Effector memory CD4-positive, alpha-beta T cell (primary cell): ENCODE measurements at places on chromosomes 1 and 21.

- no peak for DNase-seq
These were observed 11.8 kb upstream of the SLAMF7 start for GRCh38 chr1:160727316-160727640.

GRCh38 chr1:205692423-205692822 is 12.1 kb upstream of the SLC45A3 start:
- no peak for DNase-seq

DNA sequence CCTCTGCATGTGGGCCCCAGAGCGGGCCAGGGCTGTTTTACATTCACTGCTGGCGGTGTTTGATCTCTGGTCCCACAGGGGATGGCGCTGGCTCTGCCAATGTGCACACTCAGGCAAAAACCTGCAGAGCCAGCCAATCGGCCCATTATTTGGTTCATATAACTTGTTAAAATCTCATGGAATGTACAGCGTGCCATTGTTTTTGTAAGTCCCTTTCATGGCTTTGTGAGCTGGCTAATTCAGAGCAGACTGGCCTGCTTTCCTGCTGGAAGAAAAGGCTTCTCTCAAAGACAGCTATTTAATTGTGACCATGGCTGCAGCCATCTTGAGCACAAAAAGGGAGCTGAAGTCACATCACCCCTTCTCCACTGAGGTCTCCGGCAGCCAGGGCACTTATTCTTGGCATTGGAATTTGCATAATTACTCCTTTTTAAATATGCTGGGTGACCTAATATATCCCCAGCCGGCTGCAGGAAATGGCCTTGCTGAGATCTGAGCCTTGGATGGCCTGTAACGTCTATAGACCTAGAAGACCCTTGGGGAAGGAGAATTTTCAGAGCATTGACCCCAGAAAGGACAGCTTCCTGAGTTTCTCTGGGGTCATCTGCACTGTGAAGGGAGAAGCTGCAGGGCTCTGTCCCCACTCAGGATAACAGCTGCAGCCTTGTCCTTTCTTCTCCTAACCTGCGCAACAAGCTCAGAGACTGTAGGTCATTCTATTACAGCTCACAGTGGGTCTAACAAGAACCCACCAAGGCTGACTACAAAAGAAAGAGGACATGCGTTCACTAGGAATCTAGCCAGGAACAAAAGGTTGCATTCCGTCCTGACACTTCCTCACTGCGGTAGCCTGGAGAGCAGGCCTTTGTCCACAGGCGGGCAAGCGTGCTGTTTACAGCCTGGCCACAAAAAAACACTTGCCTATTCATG is 45.8 kb downstream of the BCAR3 start:
- DNase-seq: no peak

DNA sequence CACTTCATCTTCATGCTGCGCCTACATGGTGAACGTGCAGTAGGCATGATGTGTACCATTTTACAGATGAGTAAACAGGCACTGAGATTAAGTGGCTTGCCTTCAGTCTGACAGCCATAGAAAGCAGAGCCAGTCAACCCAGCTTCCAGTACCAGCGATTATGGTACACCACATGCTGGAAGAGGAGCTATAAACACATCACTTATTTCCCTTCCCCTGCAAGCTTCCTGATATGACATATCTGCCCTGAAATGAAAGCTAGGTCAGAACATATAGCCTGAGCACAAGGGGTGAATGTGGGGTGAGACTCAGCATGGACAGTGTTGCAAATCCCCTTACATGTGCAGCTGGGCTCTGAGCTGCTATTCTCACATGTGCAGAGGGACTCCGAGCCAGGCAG is 33.8 kb upstream of the IL20 start:
- DNase-seq: no peak

GRCh38 chr1:156622581-156623297 is 3.5 kb downstream of the HAPLN2 start:
- no peak for DNase-seq

GRCh38 chr1:236400061-236400603 is 6.0 kb downstream of the EDARADD start:
- no peak for DNase-seq

GRCh38 chr1:161052899-161053298 is 7.1 kb upstream of the USF1 start:
- no peak for DNase-seq

GRCh38 chr1:151661751-151662150 is 49.9 kb downstream of the SNX27 start:
- no peak for DNase-seq

DNA sequence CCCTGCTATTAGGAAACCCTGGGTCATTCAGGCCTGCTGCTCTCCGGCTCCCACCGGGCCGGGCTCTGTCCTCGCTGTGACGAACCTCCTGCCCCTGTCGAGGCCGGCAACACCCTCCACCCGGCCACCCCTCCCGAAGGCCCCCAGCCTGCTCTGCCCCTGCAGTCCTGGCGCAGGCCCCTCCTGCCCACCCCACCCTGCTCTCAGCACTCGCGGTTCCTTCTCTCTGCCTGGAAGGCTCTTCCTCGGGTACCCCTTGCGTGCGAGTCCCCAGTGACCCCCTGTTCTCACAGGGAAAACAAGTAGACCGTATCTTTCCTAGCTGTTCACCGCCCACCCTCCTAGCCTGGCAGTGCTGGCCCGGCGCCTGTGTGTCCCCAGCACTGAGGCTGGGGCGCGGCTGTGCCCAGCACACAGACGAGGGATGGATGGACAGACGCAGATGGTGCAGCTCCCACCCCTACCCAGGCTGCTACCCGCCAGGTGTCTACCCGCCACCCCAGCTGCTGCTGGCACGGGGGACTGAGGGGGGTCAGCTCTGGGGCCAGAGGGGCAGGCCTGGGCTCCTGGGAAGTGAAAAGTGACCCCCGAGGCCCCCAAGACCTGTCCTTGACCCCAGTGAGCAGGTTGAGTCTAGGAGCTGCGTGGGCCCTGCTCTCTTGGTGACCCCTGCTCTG is 3.1 kb upstream of the VWA1 start:
- no peak for DNase-seq

DNA sequence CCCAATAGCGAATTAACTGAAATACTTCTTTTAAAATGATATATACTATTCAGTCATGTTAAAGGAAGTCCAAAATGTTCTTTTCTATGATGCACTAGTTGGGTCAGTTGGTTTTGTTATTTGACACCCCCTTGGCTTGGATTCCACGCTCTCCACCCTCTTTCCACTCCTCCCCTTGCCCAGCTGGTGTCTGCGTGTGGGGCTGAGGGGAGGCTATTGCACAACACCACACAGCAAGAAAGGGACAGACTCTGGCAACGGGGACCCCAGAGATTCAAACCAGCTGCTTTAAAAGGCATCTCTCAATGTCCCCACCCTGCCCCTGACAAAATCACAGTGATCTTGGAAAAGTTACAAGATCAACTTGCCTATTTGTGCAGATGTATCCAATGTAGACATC is 394.3 kb downstream of the TGFB2 start:
- no peak for DNase-seq

DNA sequence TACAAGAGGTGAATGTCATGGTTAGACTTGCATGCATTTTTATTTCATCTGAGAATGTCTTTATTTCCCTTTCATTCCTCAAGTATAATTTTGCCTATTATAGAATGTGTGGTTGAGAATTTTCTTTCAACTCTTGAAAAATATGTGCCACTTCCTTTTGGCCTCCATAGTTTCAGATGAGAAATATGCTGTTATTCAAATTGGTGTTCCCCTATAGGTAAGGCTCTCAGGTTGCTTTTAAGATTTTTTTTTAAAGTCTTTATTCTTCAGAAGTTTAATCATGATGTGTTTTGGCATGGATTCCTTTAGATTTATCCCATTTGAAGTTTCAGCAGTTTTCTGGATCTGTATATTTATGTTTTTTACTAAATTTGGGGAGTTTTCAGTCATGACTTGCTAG is 2.1 kb downstream of the MROH7 start:
- no peak for DNase-seq

DNA sequence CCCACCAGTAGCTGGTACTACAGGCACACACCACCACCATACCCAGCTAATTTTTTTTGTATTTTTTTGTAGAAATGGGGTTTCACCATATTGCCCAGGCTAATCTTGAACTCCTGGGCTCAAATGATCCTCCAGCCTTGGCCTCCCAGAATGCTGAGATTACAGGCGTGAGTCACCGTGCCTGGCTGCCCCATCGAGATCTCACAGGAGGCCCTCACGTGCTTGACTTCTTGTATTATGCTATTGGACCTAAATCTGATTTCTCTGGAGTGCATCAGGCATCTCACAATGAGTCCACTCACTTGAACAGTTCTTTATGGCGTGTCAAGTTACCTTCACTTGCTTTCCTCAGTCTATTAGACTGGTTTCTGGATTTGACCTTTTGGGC is 9.3 kb upstream of the RSRP1 start:
- no peak for DNase-seq

- no peak for DNase-seq
These were observed 211.2 kb upstream of the ZP4 start for GRCh38 chr1:238101923-238102322.

- no peak for DNase-seq
These were observed 475.4 kb downstream of the PTBP2 start for GRCh38 chr1:97196825-97197516.

DNA sequence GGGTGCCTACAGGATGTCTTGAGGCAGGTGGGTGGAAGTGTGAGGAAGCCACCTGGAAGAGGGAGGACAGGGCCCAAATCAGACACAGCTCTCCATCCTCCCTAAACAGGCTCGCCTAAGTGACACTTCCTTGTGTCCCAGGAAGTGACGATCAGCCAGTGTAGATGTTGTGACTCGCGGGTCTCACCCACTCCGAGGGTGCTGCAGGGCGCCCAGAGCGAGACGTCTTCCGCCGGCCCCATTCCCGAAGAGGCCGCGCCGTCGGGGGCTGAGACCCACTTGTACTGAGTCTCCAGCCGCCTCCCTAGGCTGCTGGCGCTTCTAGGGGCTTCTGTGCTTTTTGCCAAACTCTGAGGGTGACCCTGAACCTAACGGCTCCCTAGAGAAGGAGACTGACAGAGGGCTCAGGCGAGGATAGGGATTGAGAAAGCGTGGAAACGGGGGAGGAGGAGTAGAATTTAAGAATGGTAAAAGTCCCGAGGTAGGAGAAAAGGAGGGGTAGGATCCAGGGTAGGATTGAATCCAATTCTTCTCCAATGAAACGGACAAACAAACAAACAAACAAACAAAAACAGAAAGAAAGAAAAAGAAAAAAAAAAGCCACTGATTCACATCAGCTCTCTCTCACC is 543 bp upstream of the MARK1 start:
- no peak for DNase-seq

GRCh38 chr1:104353580-104353979 is 603.9 kb downstream of the AMY1C start:
- DNase-seq: no peak

DNA sequence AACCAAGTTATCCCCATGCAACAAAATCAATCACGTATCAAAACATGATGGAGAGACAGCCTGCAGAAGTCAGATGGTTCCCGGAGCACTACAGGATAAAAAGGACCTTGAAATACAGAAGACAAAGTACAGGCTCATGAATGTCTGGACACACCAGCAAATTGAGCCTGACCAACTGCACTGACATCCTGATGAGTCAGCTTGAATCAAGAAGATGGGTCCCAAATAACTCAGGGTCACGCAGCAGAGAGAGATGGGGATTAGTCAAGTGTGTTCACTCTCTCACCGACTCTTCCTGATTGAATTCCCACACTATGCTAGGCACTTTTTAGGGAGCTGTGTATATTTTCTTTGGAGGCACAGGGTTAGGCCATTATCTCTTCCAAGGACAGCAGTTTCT is 71.1 kb upstream of the DIRAS3 start:
- DNase-seq: no peak

GRCh38 chr1:74395571-74395970 is 116.8 kb downstream of the LRRC53 start:
- DNase-seq: no peak

GRCh38 chr1:76144247-76144646 is 69.7 kb downstream of the ST6GALNAC3 start:
- no peak for DNase-seq

DNA sequence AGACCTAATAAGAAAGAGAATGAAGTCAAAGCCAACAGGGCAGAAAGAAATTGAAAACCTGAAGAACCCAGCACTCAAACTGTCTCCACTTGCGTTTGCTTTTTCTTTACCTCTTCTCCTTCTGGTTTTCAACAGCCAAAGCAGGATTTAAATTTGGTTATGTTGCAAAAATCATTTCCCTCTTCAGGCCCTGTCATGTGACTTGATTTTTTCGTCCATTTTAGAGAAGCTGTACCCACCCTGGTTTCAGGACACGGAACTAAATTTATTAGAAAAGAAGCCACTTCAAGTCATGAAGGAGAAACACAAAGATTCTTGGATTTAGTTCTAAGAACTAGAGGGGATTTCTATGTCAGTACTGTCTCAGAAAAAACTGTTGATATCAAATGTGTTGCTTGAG is 1.0 kb upstream of the SYNJ1 start:
- no peak for DNase-seq

DNA sequence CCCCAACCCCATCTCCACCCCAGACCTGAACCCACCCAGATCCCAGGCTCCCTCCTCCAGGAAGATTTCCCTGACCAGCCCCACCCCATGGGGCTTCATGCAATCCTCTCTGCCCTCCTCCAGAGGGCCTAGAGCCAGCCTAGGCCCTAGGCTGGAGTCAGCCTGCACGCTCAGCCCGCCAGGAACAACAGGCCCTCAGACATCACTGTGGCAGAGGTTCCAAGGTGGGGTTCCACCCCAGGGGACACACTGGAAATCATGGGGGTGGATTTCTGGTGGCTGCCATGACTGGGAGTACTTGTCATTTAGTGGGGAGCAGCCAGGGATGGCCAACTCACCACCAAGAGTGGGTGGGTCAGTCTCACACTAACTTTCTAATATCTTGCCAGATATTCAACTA is 122.0 kb downstream of the GLIS1 start:
- no peak for DNase-seq

DNA sequence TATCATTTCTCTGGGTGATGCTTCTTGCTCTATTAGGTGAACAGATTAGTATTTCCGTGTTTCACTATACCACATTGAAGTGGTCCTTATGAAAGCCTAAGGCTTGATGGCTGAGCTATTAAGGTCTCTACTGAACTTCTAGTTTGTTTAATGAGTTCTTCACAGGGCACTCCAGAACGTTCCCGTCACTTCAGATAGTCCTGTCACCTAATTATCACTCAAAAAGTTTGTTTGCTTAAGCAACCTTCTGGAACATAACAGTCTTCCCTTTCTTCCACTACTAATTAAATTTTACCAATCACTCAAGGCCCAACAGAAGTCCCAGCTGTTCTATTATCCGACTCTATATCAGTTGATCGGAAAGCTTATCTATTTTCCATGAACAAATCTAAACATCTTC is 104.6 kb upstream of the ZC3H11B start:
- DNase-seq: no peak

GRCh38 chr1:118504221-118504644 is 319.2 kb upstream of the SPAG17 start:
- DNase-seq: no peak
